ENCODE measurements at places on chromosomes 5 and 9.

DNA sequence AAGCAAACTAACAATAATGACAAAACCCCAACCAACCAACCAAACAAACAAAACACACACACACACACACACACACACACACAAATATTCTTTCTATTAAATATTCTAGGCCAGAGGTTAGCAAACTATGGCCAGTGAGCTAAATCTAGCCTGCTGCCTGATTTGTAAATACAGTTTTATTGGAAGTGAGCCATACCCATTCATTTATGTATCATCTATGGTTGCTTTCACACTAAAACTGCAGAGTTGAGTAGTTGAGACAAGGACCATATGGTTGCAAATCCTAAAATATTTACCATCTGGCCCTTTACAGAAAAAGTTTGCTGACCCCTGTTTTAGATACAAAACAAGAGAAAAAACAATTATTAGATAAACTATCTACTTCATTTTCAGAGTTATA is 620.5 kb upstream of the SEMA6A start:
- no peak for DNase-seq

DNA sequence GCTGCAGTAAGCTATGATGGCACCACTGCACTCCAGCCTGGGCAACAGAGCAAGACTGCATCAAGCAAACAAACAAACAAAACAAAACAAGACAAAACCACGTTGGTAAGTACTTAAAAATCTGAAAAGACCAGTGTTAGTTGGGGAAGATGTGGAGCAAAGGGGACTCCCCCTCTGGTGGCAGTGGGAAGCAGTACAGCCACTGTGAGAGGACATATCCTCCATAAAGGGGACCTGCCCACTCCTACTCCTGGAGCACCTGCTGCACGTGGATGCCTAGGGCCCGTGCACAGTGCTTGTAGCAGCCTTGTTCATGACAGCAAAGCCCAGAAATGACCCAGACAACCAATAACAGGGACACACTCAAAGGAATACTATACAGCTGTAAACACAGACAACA is 17.0 kb upstream of the IPPK start:
- DNase-seq, result peak; percentile 14

DNA sequence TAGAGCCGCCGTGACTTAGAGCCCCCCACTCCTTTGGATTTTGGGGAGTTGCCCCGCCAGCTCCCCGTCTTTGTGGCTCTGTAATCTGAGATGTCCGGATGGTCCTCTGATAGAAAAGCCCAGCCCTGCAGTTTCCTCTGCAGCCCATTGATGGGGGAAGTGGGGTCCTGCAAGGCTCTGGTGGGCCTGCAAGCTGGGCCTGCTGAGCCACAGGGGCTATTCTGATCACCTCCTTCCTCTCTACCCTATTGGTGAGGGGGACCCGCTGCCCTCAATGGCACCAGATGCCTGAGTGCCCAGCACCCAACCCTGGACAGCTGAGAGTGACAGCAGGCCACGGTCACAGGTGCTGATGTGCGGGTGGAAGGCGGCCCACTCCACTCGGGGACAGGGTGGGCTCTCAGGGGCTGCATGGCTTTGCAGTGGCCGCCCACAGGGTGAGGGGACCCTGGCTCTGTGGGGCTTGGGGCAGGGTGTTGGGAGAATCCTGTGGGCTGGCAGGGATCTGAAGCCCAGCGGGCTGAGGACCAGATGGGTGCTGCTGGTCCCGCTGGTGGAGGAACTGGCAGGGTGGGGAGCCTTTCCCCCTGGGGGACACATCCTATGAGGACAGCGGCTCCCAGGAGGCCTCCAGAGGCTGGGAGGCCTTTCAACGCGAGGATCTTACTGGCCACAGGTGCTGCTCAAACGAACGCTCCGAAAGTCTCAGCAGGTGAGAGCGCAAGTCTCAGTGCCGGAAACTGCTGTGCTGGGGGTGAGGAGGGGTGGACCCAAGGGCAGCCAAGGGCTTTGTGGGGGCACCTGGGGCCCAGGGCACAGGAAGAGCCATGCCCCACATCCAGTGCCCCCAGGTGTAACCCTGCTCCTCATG is 30.0 kb upstream of the LPCAT1 start:
- no peak for DNase-seq

DNA sequence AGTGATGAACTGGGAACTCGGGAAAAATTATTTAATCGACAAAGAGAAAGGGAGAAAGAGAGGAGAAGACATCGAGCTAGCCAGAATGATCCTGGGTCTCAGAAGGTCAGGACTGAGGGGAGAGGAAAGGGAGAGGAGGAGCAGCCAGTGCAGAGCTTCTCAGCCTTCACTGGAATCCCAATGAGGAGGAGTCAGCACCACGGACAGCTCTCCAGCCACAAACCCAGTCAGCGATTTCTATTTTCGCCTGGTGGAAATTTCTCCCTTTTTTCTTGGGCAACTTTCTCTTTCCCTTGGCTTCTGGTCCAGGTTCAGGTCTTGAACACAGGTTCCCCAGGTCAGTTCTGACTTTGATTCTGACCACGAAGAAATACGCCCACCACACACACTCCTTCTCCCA is 1.6 kb upstream of the BRINP1 start:
- peak; percentile 31 for DNase-seq

- no peak for DNase-seq
These were observed 67.7 kb upstream of the FCN1 start for GRCh38 chr9:134985451-134985850.

- peak; percentile 32 for DNase-seq
These were observed 566.6 kb upstream of the MEF2C start for GRCh38 chr5:89449392-89450148.

DNA sequence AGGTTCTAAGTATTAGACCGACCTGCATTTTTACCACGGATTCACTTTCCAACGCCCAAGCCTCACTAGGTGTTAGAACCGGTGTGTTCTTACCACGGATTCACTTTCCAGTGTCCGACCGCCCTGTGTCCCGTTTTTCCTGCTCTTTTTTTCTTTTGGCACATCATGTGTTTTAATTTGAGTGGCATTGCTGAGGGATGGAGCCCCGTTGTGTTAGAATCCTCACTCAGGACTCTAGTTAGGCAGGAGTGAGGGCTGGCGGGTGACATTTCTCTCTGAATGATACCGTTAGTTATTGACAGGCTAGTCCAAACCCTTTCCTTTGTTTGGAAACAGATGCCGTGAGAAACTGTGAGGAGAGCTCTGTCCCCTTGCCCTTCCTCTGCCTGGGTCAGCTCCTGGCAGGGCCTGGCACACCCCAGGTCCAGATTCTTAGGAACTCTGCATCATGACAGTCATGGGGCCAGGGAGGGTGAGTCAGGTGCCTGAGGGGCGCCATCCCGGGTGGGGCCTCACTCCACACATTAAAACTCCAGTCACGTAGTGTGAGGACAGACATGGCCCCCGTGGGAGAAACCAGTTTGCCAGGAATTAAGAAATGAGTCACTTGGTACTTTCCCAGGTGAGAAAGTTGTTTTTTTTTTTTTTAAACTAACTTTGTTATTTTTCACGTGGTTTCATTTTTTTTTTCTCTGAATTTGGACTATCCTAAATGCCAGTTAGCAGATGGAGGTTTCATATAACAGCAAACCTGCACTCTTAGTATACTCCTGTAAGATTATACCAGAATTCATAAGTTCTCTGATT is 15.8 kb downstream of the EXOC3 start:
- no peak for DNase-seq

DNA sequence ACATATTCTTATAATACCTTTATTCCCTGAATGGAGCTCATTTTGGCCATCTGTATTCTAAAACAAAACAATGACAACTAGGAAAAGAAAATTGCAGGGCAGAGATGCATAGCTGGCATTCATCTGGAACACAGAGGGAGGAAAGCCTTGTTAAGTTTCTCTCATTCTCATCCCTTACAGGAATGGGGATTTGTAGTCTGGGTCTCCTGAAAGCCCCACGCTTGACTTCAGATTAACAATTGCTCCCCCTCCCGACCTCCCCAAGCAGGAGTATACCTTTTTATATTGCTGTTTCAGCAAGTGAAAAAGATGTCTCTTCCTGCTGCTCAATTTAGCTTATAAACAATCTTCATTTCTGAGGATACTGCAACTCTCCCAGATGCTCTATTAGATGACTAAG is 812.1 kb downstream of the EFNA5 start:
- no peak for DNase-seq

GRCh38 chr5:34058532-34058931 is 15.5 kb upstream of the C1QTNF3 start:
- DNase-seq, result no peak

GRCh38 chr5:152188251-152188650 is 216.8 kb downstream of the NMUR2 start:
- no peak for DNase-seq

- DNase-seq, result no peak
These were observed 48.5 kb downstream of the RFX3 start for GRCh38 chr9:3477236-3477834.

DNA sequence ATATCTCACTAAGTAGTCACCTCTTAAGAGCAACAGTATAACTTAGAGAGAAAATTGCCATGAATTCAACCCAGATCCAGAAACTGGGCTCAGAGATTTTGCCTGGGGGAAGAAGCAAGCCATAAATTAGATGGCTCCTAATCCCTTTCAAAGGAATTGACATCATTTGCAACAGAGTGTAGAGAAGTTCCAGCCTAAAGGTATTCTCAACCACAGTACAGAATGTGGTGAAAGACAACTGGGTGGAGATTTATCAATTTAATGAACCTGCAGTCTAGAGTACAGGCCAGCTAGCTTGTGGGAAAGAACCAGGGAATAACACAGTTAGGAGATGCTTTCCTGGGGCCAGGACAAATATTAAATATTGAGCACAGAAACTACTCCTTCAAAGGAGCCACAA is 39.6 kb downstream of the CDKL3 start:
- DNase-seq, result no peak

- DNase-seq, result no peak
These were observed 27.4 kb upstream of the TOMM5 start for GRCh38 chr9:37619806-37620205.

DNA sequence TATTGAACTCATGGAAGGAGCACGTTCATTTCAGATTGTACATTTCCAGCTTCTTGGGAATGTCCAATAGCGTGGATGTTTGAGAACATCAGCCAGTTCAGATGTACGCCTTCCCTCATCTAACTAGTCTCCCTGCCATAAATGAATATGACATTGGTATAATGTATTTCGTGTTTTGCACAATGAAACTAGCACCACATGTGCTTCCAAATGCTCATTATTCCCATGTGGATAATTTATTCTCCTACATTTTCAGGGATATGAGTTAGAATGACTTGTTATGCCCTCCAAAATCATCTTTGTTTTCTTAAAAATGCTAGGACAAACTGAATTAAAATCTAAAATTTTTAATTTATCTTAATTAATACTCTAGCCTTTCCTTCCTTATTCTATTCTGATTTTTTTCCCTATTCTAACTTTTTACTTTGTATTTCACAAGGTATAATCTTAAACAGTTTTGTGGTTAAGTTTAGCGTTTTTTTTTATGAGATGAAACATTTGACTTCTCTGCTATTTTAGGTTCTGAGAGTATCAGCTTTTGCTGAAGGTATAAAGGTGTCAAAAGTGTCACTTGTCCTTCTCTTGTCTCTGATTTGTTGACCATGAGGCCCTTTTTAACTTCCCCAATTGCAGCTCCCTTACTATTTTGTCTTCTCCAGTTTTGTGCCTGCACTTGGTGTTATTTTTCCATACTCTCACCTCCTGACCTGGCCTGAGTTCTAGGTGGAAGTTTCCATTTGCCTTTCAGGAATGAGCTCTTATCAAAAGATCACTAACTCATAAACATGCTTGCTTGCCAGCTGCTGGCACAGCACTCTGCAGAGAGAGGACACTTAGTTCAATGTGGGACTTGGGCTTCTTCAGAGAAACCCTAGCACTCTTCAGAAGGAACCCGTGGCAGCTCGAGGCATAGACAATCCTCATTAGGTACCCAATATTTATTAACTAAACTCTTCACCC is 106.8 kb downstream of the FRMD3 start:
- no peak for DNase-seq

- DNase-seq, result no peak
These were observed 35.4 kb upstream of the PHF2 start for GRCh38 chr9:93541005-93541404.

DNA sequence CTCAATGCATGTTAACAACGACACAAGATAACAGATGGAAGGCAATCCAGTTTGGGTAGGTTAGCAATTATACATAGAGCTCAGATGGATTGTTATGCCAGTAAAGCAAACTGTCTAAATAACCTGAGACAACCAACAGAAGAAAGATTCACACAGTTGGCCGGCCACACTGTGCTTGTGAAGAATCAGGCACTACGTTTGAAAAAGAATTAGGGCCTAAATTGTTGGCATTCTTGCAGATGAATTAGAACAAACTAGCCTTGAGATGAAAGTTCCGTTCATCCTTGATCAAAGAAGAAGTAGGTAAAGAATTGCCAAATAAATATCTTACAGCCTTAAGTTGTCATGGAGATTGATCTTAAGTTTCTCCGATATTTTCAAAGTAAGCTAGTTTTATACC is 210.6 kb downstream of the CDH18 start:
- DNase-seq, result no peak

DNA sequence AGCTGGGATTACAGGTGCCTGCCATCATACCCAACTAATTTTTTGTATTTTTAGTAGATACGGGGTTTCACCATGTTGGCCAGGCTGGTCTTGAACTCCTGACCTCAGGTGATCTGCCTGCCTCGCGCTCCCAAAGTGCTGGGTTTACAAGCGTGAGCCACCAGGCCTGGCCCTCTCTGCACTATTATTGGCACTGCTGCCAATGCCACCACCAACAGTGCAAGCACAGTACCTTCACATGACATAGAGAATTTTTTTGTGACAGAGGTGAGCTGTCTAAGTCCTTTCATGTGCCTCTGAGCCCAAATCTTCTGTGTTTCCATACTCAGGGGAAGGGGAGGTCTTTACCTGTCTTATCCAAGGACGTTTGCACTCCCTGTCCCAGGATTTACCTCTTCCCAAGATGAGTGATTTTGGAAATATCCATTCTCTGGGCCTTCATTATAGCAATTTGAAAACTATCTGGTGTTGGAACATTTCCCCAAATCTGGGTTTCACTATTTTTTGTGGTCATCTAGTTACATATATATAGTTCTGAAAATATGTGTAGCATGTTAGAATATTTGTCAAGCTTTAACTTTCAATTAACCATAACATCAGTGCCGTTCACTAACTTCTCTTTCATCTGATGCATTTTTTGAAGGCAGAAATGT is 5.4 kb upstream of the CD180 start:
- no peak for DNase-seq

Data from NCI-H82 (cell line).